ENCODE measurements at places on chromosomes 7 and 10.

GRCh38 chr10:97731346-97732051 lies 5.4 kb upstream of the ZFYVE27 start:
- DNase-seq, result peak; percentile 42

GRCh38 chr10:131722525-131723264 lies 178.1 kb upstream of the PPP2R2D start:
- DNase-seq, result no peak

DNA sequence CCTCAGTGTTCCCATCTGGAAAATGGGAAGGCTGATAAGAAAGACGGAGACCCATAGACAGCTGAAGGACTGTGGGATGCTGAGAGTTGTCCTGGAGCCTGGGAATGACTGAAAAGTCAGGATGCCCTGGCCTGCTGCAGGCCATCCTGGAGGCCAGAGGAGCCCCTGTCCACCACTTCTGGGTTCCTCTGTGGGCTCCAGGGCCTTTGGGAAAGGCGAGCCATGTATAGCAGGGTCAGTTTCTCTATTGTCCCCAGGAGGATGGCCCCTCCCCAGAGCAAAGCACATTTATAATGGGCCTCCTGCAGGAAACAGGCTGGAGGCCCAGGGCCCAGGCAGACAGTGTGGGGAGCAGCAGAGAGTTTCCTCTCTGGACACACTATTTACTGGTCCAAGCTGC lies 471.4 kb upstream of the MGMT start:
- DNase-seq, result no peak

- no peak for DNase-seq
These were observed 51.0 kb downstream of the RALA start for GRCh38 chr7:39674406-39674805.

- DNase-seq, result no peak
These were observed 962.5 kb downstream of the CNTNAP2 start for GRCh38 chr7:147079083-147079482.

DNA sequence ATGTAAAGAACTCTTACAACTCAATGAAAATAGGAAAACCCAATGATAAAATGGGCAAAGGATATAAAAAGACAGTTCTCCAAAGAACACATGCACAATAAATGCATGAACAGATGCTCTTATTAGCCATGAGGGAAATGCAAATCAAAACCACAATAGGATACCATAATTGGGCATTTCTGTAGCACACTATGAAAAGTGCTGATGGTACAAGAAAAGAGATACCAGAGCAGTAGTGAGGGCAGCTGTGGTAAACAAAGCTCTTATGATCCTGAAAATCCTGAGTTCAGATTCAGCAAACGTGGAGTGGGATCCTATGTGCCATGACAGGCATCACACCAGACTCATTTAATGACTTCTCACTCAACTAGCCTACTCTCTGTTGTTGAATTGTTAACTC lies 96.7 kb upstream of the SLC25A13 start:
- no peak for DNase-seq

DNA sequence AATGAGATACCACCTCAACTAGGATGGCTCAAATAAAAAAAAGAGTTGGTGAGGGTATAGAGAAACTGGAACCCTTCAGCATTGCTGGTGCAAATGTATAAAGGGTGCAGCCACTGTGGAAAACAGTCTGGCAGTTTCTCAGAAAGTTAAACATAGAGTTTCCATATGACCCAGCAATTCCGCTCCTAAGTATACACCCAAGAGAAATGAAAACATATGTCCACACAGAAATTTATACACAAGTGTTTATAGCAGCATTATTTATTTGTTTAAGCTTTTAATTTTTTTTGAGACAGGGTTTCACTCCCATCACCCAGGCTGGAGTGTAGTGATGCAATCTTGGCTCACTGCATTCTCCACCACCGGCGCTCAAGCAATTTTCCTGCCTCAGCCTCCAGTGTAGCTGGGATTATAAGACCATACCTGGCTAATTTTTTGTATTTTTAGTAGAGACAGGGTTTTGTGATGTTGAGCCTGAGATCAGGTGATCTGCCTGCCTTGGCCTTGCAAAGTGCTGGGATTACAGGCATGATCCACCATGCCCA lies 118.2 kb upstream of the KIF5B start:
- no peak for DNase-seq

GRCh38 chr10:51804866-51805265 lies 105.5 kb upstream of the CSTF2T start:
- peak; percentile 20 for DNase-seq

DNA sequence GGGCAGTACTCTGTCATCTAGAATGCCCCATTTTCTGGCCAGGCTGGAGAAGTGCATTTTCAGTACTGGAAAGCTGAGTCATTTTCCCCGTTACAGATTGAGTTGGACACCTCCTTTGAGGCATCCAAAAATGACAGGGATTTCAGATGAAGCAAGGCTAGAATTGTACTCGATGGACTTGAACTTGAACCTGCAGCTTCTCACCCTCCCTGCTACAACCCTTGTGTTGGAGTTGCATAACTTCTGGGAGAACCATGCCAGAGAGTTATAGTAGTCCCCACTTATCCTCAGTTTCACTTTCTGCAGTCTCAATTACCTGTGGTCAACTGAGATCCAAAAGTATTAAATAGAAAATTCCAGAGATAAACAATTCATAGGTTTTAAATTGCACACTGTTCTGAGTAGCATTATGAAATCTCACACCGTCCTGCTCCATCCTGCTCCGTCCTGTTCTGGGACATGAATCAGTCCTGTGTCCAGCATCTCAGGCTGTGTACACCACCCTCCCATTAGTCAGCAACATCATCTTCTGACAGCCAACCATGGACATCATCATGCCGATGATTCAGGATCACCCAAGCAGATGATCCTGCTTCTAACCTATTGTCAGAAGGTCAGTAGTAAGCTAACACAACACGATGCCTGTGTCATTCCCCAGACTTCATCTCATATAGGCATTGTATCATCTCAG lies 363.7 kb downstream of the DPP6 start:
- no peak for DNase-seq

DNA sequence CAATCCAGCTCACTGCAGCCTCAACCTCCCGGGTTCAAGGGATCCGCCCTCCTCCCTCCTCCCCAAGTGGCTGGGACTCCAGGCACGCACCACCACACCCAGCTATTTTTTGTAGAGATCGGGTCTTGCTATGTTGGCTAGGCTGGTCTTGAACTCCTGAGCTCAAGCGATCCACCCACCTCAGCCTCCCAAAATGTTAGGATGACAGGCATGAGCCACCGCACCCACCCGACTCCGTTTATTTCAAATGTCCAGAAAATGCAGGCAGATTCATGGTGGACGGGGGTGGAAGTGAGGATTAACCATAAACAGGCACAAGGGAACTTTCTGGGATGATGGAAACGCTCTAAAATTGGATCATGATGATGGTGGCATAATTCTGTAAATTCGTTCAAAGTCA lies 84.5 kb upstream of the DNAAF5 start:
- DNase-seq, result no peak

DNA sequence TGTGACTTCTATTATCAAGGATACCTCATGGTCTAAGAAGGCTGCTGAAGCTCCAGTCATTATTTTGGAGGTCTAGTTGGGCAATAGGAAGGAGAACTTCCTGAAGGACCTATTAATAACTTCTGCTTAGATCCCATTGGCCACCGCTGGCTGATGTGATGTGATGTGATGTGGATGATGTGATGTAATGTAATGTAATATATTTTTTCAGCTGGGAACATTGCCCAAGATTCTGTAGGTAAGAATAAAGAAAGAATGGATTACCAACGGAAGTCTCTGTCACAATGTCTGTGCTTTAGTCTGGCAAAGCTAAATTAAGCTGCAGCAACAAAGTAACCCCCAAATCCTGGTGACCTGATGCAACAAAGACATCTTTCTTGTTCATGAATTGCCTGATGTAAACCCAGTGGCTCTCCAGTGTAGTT lies 233.7 kb downstream of the PTEN start:
- no peak for DNase-seq

DNA sequence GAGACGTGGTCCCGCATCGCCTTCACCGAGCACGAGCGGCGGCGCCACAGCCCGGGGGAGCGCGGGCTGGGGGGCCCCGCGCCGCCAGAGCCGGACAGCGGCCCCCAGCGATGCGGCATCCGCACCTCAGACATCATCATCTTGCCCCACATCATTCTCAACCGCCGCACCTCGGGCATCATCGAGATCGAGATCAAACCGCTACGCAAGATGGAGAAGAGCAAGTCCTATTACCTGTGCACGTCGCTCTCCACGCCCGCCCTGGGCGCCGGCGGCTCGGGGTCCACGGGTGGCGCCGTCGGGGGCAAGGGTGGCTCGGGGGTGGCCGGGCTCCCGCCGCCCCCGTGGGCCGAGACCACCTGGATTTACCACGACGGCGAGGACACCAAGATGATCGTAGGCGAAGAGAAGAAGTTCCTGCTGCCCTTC lies 737 bp downstream of the CNNM2 start:
- DNase-seq, result no peak

- no peak for DNase-seq
These were observed 77.9 kb downstream of the INSIG1 start for GRCh38 chr7:155375337-155376277.

DNA sequence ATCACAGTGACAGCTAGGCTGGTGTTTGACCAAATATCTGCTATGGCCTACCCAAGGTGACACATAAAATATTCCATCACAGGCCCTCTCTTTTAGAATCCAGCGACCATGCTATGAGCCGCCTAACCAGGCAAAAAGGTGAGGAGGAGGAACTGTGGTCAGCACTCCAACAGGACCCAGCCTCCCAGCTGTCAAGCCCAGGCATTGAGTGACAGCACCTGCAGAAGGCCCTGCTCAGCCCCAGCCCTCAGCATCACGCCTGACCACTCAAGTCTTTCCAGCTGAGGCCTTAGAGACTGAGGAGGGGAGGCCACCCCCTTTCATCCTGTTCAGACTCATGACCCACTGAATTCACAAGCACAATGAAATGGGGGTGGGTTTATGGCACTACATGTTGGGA lies 43.0 kb downstream of the CXCL12 start:
- DNase-seq, result no peak

DNA sequence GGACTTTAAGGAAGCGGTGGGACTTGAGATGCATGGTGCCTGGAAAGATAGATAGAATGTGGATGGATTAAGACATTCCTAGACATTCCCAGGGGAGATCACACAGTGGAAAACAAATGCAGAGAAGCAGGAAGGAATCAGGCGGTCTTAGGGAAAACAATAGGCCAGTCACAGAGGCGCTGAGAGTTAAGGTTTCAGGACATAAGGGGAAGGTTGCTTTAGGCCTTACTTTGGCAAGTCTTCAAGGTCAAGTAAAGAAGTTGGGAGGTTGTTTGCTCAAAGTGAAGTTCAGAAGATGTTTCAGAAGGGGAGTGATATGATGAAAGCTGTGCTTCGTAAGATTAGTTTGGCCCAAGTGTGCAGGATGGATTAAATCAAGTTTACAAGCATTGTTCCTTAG lies 109.4 kb downstream of the SUGCT start:
- DNase-seq, result no peak

- no peak for DNase-seq
These were observed 210.8 kb downstream of the ADAM12 start for GRCh38 chr10:126177417-126178030.

DNA sequence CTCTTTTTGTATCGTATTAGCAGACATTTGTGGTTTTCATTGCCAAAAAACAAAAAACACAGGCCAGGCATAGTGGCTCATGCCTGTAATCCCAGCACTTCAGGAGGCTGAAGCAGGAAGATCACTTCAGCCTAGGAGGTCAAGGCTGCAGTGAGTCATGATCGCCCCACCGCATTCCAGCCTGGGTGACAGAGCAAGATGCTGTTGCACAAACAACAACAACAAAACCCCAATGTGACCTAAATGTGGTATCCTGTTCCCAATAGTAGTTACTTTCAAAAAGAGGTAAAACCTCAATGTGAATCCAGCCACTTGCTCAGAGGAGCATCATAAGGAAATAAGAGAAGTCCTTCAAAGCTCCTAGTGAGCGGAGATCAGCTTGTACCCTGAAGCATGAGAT lies 45.8 kb upstream of the SKAP2 start:
- peak; percentile 70 for DNase-seq

- no peak for DNase-seq
These were observed 106.2 kb upstream of the SEMA3D start for GRCh38 chr7:85292908-85293576.

GRCh38 chr10:86765548-86765947 lies 9.1 kb downstream of the BMPR1A start:
- DNase-seq, result no peak

DNA sequence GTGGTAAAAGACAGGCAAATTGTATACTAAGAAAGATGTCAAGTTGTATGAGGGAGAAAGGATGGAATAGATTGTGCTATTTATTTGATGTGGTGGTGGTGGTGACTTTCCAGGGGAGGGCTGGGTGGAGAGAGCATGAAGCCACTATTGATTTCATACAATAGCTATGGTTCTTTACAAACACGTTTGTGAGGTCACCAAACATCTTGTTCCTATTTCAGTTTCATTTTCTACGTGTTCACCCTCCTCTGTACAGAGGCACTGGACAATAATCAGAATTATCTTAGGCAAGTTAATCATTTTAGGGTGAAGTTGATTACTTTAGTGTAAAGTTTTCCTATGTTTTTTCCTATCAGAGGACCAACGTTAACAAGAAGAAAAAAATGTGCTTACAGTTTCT lies 10.3 kb upstream of the CNTNAP2 start:
- no peak for DNase-seq

- DNase-seq, result no peak
These were observed 49.9 kb downstream of the BLVRA start for GRCh38 chr7:43808410-43808809.

DNA sequence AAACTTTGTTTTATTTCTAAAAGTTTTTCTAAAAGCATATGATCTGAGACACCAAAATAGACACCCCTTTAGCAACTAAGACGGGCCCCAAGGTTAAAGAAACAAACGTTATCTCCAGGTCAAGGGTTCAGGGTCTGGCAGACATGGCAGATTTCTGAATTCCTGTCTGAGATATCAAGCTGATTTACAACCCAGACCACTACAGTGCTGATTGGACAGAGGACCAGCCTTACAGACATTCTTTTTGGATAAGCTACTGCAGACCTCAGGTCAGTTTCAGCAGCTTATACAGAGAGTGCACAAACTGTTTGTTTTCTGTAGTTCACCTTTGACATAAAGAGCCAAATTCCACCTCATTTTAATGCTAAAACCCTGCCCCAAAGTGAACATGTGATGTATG lies 34.8 kb downstream of the SVOPL start:
- peak; percentile 41 for DNase-seq

DNA sequence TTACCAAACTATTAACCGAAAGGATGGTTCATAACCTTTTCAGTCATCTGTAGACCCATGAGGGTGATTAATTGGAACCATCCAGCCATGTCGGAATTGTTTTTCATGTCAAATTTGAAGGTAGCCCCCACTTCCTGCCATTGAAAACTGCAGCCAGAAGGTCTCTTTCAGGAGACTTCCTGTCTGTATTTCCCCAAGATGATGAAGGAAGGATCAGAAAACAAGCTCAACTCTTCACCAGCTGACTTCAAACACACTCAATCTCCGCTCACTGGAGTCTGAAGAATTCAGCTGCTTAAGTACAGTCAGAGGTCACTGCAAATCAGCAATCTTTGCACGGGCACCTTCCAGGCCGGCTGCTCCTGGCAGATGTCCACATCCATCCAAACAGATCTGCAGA lies 291.7 kb upstream of the NPVF start:
- no peak for DNase-seq
